ENCODE measurements at places on chromosomes 5 and 9.

- no peak for DNase-seq
Observed at GRCh38 chr5:34674187-34674586, 18.1 kb downstream of the RAI14 start.

DNA sequence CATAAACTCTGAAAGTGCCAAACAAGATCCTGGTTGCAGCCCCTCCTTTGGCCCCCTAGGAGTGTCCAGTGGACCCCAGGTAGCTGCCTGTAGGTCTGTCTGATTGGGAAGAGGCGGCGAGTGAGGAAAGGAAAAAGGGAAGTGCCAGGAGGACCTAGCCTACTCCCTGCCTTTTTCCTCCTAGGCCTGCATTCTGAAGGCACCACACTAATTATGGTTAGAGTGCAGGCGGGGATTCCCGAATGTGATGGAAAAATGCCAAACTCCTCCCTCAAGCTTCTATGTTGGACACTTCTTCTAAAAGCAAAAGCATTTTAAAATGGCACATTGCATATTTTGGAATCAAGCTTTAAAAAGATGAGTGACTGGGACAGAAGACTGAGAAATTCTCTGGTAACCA, 83.2 kb upstream of the SMIM15 start:
- DNase-seq: peak; percentile 74

GRCh38 chr9:86445671-86446070, 91.5 kb upstream of the TUT7 start:
- DNase-seq: no peak

DNA sequence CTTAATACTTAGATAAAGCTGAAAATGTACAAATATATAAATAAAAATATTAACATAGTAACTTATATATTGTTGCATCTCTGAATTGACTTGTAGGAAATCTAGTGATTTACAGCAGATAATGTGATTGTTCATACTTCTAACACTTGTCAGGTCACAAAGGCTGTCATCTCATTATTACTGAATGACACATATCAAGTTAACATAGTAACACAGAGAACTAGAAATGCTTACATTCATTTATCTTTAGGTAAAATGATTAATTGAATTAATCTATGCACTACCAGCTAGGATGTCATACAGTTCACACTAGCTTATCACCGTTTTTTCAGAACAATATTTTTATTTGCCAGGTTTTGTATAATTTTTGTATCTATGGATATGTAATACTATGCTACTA, 189.8 kb upstream of the SH3GL2 start:
- DNase-seq: no peak

- no peak for DNase-seq
Observed at GRCh38 chr5:17912794-17913193, 278.5 kb downstream of the TAF11L14 start.

- no peak for DNase-seq
Observed at GRCh38 chr5:114018186-114018585, 343.7 kb upstream of the KCNN2 start.

DNA sequence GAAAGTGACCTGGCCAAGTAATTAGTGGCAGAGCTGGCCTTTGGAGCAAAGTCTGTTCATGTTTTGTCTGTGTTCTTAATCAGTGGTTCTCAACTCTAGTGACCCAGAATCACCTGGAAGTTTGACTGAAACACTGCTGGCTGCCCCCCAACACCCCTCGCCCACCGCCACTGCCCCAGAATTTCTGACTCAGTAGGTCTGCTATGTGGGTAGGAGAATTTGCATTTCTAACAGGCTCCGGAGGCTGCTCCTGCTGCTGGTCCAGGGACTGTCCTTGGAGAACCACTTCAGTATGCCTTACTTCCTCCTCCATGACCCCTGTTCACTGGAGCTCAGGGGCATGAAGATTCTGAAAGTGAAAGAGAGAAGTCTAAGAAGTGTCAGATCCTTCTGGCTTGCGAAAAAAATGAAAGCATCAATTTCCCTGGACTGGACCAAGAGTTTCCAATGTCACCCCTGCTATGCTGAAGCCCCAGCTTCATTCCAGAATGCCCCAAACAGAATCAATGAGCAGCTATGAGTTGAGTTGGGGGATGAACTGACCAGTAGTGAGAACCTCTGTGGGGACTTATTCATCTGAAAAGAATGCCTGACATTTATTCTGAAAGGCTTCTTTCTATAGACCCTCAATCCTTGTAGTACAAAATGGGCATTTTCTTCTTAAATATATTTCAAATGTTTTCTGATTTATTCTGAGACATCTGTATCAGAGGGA, 20.8 kb upstream of the COL15A1 start:
- no peak for DNase-seq

GRCh38 chr9:98488571-98489312, 220.0 kb downstream of the GABBR2 start:
- no peak for DNase-seq

DNA sequence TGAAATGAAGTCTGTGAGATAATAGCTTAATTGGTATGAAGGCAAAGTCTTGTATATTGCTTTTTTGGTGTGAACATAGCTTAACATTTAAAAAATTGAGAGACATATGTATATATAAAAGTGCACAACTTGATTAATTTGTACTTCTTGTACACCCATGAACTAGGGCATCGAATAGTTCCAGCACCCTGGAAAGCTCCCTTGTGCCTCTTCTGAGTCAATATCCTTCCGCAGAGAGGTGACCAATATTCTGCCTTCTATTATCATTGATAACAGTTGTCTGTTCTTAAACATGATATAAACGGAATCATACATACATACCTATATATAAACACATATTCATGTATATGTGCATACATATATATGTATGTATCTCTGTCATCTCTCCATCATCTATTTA, 185.4 kb downstream of the PHF2 start:
- no peak for DNase-seq

GRCh38 chr9:128558431-128559310, 6.3 kb downstream of the SPTAN1 start:
- peak; percentile 96 for DNase-seq

DNA sequence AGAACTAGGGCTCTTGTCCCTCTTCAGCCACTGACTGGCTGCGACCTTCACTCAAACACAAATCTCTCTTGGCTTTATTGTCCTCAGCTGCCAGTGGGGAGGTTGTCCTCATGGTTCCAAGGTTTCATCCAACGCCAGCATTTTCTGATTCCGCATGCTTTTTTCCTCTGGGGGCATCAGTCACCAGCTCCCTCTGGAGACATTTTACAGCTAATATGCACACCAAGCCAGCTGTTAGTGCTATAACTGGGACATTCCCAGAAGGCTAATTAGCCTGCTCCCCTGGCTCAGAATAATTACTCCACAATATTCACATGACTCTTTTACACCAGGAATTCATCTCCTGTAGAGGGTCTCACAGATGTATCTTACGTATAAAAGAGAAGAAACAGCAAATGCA, 193.6 kb upstream of the ANKRD55 start:
- DNase-seq: no peak

GRCh38 chr5:125357660-125358059, 611.2 kb upstream of the ZNF608 start:
- no peak for DNase-seq

DNA sequence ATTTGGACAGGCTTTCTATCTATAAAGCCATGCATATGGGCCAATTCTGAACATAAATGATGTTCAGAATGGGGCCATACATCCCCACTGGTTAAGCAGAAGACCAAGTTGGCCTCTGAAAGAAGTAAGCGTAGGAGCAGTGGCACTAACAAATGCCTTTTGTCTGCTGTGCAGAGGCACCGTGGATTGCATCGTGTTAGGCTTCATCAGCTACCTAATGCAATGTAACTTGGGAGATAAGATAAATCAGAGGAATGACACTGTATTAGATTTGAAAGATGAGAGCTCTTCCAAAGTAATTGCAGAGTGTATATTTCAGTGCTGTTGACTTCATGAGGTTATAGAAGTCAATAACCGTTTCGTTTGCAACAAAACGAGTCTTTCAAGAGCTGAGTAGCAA, 148.1 kb downstream of the PARP8 start:
- no peak for DNase-seq

- DNase-seq: no peak
Observed at GRCh38 chr9:115211413-115212124, 93.6 kb upstream of the TNC start.

GRCh38 chr9:35681341-35682002, 7.7 kb downstream of the CA9 start:
- DNase-seq: no peak

DNA sequence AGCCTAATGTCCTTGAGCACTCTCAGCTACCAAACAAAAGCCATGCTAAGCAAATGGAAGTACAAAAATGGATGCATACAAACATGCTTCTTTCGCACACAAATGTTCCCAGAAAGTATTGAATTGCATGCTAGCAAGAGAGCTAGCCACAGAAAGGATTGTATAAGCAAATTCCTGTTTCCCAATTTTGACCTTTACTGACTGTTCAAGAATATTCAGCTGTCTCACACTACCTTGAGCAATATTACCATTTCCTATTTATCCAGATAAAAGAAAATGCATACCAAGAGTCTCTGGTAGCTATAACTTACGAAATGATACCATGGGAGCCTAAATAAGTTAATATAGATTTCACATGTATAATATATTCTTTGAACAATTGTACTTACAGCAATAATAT, 264.6 kb downstream of the TMEM167A start:
- no peak for DNase-seq

DNA sequence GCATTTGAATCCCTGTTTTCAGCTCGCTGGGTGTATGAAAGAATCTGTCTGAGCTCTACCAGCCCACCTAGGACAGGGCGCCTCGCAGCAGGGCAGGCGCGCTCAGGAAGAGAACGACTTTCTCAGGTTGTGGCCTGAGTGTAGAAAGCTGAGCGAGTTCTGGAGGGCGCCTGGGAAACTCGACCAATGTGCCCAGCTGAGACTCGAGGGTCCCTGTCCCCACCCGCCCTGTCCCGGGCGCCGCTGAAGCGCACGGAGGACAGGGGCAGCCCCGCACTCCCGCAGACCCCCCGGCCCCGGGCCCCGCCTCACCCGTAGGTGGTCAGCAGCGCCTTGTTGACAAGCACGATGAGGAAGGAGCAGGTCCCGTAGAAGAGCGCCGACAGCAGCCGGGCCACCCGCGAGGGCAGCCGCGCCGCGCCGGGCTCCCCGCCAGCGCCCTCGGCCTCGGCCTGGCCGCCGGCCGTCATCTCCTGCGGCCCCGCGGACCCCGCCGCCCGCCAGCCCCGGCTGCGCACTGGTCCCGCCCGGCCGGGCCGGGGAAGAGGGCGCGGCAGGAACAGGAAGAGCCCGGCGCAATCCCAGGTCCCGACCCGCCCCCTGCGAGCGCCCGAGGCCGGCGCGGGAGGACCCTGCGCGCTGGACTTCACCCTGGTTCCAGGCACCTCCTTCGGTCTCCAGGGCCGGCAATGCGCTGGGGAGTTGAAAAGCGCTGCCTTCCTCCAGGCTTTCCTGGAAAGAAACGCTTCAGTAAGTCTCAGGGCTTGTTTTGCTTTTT, at the start of gene SLC35D2:
Gene SLC35D2 (minus strand): TSS at position 547 of the 778 bp plus-strand sequence. CDS start 77 bp downstream, at position 470.
- no peak for DNase-seq

DNA sequence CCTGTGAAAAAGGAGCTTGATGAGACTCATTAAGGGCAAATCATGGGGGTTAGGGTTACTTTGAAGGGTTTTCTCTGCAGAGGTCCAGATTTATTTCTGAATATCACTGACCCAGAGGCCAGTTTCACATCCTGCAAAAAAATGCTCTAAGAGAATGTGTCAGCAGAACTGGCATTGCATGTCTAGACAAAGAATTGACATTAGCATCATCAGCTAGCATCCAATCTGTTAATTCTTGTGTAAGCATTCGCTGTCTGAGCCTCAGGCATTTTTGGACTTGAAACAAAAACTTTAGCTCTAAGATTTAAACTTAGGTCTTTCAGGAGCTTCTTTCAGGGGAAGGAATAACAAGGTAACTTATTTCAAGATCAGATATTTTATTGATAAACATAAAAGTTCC, 187.9 kb upstream of the ELL2 start:
- DNase-seq: no peak

- DNase-seq: no peak
Observed at GRCh38 chr9:121333950-121334773, 35.9 kb downstream of the STOM start.

GRCh38 chr5:84433461-84433860, 48.8 kb upstream of the EDIL3 start:
- no peak for DNase-seq

DNA sequence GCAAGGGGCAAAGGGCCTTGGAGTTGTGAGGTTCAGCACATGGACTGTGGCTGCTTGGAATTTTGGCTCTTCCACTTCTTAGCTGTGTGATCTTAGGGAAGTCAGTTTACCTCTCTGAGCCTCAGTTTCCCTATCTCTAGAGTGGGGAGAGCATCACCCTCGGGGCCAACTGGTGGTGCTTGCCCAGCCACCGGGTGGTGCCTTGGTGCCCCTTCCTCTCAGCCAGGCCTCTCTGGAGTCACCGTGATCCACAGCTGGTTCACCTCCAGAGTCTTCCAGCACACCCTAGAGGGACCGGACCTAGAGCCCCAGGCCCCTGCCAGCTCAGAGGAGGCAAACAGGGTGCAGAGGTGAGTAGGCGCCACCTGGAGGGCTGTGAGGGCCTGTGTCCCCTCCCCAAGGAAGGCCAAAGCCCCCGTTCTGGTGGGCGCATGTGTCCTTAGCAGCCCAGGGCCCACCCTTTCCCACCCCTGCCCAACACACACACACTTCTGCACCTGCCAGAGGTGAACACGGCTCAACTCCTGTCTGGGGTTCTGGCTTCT, 7.7 kb downstream of the ADGRD2 start:
- no peak for DNase-seq

- no peak for DNase-seq
Observed at GRCh38 chr5:163248871-163249270, 188.5 kb upstream of the CCNG1 start.

DNA sequence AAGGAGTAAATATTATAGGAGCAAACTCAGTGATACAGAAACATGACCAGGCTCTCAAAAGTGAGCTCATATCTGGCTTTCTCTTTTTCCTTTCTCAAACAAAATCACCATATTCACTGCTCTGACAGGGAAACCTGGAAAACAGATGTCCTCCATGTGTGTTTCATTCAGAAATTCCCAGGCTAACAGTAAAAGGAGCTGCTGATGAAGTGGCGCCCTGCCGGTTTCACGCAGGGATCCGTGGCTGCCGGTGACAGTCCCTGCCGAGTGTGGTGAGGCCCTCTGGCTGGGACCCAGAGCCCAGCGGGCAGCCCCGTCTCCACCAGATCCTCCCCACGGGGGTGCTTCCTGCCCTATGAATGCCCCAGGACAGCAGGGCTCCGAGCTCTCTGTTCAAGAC, 208.1 kb downstream of the GNA14 start:
- DNase-seq: peak; percentile 99

- no peak for DNase-seq
Observed at GRCh38 chr9:75649060-75649459, 241.4 kb upstream of the PCSK5 start.

DNA sequence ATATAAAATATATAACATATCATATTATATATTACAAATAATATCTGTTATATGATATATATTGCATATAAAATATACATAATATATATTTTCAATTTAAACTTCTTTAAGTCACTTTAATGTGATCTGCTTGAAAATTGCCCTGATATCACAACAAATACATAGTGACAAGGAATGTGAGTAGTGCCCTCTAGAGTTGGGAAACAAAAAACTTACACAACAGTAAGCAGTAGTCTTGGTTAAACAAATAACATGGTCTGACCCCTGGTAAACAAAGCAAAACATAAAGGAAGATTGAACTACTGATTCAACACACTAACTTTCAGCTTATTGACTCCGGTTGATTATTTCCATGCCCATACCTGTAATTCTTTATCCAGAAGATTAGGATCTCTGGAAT, 188.3 kb upstream of the NMUR2 start:
- peak; percentile 5 for DNase-seq

Measured in A673 (cell line).